ENCODE measurements at places on chromosomes 3 and 15.

DNA sequence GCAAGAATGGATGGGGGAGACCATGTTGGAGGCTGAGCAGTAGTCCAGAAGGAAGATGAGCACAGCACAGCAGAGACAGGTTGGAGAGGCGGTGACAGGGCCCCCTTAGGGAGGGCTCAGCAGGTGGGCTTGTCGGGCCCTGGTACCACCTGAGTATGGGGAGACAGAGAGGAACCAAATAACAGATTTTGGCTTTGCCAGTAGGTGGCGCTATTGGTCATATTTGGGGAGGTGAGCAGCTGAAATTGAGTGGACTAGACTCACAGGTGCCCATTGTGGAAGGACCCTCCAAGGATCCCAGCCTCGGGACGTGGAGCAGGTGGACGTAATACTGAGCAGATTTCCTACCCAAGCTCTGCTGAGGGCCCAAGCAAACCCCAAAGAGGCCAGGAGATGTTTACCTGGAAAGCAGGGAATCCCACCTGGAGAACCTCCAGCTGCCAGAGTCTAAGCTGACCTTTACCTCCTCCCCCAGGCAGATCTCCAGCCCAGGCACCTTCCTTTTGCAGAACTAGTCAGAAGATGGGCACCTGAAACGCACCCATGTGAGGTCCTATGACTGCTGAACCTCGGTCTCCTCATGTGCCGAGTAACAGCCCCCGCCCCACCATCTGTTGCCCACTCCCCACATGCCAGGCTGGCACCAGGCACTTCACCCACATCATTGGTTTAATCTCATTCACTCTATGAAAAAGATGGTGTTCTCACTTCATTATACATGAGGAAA lies 24.6 kb upstream of the CORO2B start:
- DNase-seq, result peak; percentile 81

DNA sequence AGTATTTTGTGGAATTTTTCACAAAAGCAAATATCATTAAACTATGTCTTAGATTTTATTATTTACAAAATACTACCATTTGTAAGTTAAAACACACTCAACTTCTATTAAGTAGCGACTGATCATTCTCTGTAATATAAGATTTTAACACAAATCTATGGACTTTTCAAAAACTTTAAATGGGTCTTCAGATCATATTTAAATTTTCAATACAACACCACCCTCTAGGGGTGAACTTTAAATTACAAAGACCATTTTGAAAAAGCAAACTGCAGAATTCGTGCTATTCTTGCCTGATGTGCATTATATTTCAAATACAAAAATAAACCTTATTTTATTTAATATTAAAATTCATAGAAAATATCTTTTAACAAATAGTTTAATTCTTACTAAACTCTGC lies 8.2 kb upstream of the VGLL4 start:
- DNase-seq, result no peak

GRCh38 chr3:38707730-38708129 lies 58.2 kb upstream of the SCN5A start:
- DNase-seq, result peak; percentile 4

DNA sequence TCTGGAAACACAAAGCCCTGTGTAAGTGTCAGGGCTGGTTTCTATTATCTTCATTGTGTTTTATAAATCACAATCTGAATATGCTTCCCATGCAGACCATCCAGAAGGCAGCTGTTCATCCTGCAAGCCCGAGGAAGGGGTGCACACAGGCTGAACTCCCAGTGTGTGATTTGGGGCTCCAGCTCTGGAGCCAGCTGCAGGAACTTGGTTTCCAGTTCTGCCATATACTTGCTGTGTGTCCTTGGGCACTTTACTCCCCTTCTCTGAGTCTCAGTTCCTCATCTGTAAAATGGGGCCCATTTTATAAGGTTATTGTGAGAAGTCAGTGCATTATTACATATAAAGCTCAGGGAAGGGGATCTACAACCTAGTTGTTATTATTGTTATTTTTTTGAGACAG lies 22.6 kb downstream of the CYP8B1 start:
- DNase-seq, result no peak

DNA sequence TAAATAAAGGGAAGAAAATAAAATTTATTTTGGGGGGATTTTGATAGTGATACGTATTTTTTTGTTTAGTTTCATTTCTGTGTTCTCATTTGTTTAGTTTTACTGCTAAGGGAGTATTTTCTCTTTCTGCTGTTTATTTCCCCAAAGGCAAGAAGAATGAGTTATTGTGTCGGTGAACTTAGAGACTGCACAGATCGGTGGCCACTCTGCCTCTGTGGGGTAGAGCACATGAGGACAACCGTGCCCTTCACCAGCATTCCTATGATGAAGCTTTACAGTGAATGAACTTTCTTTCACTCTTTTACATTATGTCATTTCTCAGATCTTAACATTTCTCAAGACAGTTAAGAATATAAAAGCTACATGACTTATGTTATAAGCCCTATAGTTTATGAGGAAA lies 214.4 kb downstream of the OCA2 start:
- no peak for DNase-seq

DNA sequence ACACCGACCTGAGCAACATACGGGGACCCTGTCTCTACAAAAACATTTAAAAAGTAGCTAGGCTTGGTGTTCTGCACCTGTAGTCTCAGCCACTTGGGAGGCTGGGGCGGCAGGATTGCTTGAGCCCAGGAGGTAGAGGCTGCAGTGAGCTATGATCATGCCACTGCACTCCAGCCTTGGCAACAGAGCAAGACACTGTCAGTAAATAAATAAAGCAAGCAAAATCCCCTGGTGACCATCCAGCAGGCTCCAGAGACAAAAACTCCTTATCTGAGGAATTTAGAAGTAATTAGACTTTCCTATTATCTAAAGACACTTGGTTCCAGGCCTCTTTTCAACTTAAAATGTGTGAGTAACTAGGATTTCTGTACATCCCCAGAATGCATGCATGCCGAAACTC lies 29.5 kb upstream of the ZNF774 start:
- no peak for DNase-seq

GRCh38 chr15:65189102-65189740 lies 4.1 kb upstream of the CLPX start:
- peak; percentile 22 for DNase-seq

DNA sequence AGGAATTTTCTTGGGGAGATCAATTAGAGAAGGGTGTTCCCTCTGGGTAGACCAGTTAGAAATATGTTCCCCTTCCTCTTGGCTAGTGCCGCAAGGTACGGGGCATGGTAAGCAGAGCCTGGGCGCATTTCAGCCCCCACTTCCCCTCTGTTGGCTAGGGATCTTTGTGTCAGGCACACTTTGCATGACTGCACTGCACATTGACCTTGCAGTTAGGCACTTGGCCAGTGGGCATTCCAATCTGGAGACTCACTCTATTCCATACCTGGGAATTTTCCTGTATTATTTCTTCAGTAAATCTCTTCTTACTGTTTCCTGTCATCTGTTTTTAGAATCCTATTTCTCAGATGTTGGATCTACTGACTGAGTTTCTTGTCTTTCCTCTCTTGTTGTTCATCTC lies 30.0 kb upstream of the CACNA1D start:
- DNase-seq, result no peak

DNA sequence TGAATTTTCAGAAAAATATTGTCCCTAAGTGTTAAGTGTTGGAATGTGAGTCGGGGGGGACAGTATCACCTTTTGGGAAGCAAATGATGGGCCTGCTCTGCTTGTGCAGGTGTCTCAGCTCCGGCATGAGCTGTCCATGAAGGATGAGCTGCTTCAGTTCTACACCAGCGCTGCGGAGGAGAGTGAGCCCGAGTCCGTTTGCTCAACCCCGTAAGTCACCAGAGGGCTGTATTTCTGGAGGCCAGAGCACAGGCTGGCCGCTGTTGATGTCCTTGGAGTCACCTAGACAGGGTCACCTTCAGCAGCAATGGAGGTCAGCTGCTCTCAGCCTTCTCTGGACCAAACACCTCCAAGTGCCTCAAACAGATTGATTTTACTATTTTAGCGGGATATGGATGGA lies 78.0 kb downstream of the CCK start:
- no peak for DNase-seq

GRCh38 chr3:139764069-139764905 lies 86.5 kb upstream of the NMNAT3 start:
- DNase-seq, result no peak

DNA sequence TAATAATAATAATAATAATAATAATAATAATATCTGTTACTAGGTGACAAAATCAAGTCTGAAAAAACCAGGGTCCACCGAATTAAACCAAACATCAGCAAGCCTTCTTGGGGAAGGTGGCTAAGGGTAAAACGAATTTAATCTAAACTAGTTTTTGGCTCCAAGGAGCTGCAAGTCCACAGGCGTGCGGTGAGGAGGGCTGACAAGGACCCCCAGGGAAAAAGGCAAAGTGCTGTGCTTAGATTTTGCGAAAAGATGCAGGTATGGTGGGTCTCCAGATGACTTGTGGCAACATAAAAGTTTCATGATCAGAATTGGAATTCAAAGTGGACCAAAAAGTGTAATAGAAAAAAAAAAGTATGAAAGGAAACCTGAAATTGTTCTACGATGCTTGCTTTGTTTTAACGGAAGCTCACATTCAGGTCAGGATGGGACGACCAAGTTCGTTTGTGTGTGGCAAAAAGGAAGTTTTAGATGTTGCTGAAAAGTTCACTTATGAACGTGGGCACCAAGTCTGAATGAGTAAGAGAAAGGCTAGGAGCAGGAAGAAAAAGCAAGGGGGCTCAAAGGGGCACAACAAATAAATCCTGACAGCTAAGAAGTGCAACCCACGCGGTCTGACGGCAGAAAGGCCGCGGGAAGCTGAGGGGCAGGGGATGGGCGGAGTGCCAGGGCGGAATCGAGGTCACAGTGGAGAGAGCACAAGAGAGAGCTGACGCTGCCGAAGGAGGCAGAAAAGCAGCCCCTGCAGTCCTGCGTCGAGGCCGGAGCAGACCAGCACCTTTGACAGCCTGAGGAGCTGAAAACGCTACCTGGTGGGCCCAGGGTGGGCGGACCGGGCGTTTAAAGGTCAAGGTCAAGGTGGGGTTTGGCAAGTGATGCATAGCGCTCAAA lies 1.1 kb downstream of the WDR82 start:
- peak; percentile 88 for DNase-seq

- no peak for DNase-seq
Measured at GRCh38 chr15:70178335-70179084, 80.8 kb upstream of the TLE3 start.

DNA sequence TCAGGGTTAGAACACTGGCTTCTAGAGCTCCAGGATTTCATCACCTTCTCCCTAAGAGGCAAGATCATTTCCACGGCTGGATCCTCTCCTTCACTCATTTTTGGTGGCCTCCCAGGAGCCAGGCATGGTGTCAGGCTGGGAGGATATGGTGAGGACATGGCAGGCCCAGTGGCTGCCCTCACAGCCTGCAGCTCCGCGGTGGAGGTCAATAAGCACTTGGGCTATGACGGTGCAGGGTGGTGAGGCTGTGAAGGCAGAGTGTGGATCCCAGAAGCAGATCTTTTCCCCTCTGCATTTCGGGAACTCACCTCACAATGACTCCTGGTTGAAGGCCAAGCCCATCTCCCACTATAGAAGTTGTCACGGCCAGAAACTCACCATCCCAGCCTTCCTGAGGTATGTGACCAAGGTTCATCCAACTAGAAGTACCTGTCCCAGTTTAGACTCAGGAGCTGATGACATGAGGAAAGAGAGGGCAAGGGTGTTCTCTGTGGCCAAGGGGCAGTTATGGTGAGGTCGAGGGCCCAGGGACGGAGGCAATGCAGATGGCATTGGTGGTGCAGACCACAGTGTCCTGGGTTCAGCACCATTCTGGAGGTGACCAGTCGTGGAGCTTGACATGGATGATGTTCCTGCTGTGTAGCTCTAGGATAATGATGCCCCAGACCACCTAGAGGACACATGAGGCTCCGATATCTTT lies 100.1 kb upstream of the SMAD3 start:
- DNase-seq, result no peak

DNA sequence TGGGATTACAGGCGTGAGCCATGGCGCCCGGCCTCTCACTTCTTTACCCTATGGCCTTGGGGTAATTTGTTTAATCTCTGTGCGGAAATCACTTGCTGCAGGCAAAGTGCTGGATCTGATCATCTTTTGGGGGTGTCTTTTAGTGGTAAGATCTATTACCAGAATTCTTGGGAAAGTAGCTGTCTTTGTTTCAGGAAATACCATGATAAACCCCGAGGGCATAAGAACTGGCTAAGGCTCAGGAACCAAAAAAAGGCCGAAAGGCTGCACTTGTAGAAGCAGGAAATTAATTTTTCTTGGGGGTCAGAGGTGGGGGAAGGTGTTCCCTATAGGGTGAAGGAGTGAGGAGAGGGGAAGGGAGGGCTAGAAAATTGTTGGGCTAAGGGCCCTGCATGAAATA lies 22.7 kb upstream of the IGF2BP2 start:
- DNase-seq, result no peak

DNA sequence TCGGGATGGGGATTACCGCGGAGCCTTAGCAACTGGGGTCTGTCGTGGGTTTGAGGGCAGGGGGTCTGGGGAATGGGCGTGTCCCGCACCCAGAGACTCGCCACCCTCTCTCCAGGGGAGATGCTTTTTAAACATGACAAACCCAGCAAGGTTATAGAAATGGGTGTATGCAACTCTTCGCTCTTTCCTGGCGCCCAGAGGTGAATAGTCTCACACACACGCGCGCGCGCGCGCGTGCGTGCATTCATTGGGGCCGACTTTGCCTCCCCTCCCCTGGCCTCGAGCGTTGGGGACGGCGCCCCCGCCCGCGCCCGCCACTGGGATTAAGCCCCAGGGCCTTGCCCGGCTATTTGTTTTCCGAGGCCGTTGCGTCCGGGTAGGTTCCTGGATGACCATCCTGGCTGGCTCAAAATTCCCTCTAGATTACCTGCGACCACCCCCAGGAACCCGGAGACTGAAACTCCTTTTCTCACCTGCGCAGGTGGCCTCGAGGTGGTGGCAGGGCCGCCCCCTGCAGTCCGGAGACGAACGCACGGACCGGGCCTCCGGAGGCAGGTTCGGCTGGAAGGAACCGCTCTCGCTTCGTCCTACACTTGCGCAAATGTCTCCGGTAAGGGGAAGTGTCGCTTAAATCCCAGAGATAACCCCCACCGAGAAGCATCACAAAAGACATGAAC lies 777 bp downstream of the GPR160 start:
- peak; percentile 23 for DNase-seq

GRCh38 chr3:126961791-126962461 lies 21.0 kb upstream of the PLXNA1 start:
- no peak for DNase-seq

DNA sequence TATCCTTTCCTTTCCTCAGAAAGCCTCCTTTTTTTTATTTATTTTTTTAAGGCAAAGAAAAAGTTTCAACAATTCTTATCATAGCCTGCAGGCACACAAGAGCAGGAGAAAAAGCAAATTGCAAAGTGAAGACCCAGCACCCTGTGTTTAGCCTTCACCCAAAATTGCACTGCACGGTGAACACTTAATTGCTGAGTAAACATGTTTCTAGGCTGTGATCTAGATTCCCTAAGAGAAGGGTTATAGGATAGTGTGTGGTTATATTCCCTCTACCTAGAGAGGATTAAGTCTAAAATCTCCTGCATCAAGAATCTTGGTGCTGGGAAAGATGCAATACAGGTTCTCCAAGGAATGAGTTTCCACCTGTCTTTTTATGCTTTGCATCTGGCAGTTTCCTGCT lies 70.2 kb upstream of the BFSP2 start:
- no peak for DNase-seq

All from stimulated activated naive CD8-positive, alpha-beta T cell treated with anti-CD3 and anti-CD28 coated beads, Interleukin-15, Interleukin-2, amounts not matched to agents 100 U/mL and 50 U/mL, for 24 hours (primary cell).